ENCODE measurements at places on chromosomes 13 and 19.
A peak's percentile ranks its signal among the peaks of the same experiment; 100 is the strongest.

DNA sequence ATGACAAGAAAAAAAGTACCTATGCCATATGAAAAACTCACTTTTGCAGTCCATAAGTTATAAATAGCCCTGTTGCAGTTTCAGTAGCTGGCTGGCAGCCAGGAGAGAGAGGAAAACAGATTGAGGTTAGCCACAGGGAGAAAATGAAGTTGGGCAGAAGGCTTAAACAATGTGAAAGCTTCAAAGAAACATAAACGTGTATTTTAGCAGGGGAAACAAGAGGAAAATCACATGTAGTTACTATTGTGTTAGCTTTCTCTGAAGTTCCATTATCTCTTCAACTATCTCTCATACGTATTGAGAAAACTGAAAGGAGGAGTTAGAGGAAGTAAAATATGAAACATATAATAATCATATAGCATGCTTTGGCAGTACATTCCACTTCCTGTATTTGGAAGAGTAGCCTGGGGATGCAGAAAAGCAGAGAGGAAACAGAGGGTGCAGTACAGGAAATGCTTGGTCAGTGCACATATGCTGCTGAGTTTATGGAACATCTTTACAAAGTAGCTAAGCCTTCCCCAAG is 1551.1 kb downstream of the EFNB2 start:
- no peak for DNase-seq

- no peak for DNase-seq
Measured at GRCh38 chr13:110957181-110957884, 42.5 kb upstream of the ANKRD10 start.

DNA sequence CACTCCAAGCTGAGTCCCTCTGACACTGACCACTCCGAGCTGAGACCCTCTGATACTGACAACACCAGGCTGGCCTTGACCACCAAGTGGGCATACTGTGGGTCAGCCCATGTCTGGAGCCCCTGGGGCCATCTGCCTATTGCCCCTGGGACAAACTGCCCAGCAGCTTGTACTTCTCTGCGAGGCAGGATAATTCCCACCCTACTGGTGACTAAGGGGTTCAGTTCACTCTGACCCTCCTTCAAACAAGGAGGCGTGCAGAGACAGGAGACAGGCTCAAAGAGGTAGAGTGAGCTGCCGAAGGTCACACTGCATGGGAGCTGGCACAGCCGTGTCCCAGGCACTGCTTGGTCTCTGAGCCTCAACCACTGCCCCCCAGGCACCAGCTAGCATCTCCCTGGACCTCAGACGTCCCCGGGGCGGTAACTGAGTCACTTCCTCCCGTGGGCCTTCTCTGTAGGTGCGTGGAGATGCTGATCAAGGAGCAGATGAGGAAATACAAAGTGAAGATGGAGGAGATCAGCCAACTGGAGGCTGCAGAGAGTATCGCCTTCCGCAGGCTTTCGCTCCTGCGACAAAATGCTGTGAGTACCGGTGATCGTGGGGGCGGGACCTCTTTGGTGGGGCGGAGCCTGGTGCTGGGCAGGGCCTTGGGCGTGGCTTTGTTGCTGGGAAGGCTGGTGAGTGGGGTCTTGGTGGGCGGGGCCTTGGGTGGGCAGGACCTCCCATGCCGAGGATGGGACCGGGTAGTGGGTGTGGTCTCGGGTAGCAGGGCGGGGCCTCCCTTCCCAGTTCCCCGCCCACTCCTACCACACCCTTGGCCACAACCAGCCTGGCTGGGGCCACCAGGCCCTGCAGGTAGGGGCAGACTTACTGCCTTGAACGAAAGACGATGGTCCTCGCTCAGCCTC is 5.8 kb upstream of the USE1 start:
- peak; percentile 73 for DNase-seq

- no peak for DNase-seq
Measured at GRCh38 chr13:98784666-98785065, 32.2 kb upstream of the SLC15A1 start.

DNA sequence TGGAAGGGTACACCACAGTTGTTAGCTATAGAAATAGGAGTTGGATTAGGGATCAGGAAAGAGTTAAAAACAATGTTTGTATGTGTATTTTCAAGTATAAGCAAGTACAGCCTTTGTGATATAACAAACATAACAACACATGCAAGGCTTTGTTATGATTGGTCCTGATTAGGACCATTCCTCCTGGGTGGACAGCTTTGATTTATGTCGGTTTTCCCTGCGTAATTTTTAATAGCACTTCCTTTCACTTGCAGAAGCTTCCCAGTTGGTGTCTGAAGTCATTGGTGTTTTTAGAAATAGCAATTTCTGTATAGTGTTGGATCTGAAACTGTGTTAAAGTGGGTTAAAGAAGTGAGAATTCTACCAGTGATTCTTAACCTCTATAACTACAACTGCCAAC is 10.0 kb downstream of the FNDC3A start:
- no peak for DNase-seq

DNA sequence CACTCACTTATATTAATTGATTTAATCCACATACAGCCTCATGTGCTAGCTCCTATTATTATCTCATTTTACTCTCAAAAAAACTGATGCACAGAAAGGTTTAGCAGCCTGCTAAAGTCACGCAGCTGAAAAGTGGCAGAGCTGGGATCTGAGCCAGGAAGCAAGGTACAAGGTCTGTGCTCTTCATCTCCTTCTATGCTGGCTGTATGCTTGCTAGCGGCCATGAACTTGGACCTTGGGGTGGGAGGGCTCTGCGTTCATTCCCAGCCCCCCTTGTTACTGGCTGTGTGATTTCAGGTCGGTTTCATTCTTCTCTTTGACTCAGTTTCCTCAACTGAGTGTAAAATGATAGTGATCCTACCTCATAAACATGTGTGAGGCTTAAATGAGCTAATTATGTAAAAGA is 69.8 kb downstream of the ALOX5AP start:
- DNase-seq: no peak

GRCh38 chr13:67318860-67319259 is 88.7 kb upstream of the PCDH9 start:
- DNase-seq: no peak

DNA sequence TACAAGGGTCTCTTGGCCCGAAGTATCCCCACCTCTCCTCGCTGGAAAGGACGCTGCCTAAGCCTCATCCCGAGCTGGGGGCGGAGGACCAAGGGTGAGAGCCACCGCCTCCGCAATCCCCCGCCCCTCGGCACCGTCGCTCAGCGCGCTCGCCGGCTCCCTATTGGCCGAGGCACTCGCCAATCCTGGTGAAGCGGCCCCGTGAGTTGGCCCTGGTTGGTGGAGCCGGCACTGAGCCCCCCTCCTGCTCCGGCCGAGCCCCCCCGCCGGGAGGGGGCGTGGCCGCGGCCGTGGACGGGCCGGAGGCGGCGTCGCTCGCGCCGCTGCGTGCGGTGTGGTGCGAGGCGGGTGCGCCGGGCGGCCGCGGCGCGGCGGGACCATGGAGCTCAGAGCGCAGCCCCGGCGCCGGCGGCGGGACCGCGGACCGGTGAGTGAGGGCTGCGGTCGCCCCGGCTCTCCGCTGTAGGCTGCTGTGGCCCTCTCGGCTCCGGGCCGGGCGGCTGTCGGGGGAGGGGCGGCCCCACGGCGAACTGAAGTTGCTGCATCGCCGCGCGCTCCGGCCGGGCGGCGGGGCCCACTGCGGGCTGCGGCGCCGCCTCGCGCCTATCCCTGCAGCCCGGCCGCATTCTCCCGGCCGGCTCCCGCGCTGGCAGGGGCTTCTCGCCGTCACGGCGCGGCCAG is at the start of gene WASF3:
TSS of gene WASF3 (plus strand) at position 291 of the 681 bp plus-strand sequence. CDS start 84,588 bp downstream, outside the sequence.
- peak; percentile 65 for DNase-seq

DNA sequence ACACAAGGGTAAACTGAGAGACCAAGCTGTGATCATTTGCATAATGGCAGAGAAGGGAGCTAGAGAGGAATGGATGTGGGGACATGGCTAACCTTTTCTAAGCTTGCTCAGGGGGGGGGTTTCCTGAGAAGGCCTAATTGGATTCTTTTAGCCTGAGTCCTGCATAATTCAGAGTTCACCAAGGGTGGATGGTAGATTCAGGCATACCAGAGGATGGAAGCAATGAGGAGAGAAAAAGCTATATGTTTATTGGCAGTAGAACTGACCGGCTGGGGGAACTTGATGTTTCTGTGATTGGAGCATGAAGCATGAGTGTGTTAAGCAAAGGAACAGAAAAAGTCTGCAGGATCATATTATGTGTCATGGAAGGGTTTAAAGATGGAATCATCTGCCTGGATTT is 65.9 kb upstream of the KLF12 start:
- DNase-seq: no peak

GRCh38 chr19:46730595-46730994 is 13.7 kb upstream of the PRKD2 start:
- no peak for DNase-seq

- DNase-seq: no peak
Measured at GRCh38 chr13:51955281-51955771, 55.9 kb downstream of the ATP7B start.

- DNase-seq: no peak
Measured at GRCh38 chr13:73835138-73835721, 299.0 kb downstream of the KLF12 start.
